ENCODE measurements at places on chromosomes 7 and 10.

- no peak for DNase-seq
Observed at GRCh38 chr10:91144961-91145360, 75.5 kb upstream of the PCGF5 start.

GRCh38 chr7:82593780-82594179 is 150.2 kb upstream of the CACNA2D1 start:
- no peak for DNase-seq

DNA sequence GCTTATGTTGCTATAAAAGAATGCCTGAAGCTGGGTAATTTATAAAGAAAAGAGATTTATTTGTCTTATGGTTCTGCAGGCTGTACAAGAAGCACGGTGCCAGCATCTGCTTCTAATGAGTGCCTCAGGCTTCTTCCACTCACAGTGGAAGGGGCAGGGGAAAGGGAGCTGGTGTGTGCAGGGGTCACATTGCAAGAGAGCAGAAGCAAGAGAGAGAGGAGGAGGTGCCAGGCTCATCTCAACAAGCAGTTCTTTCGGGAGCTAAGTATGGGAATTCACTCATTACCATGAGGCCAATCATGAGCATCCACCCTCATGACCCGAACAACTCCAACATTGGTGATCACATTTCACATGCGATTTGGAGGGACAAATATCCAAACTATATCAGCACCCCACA is 17.2 kb upstream of the SLK start:
- DNase-seq = no peak

GRCh38 chr7:55977831-55978230 is 13.4 kb downstream of the NIPSNAP2 start:
- peak; percentile 90 for DNase-seq

GRCh38 chr10:77472146-77472545 is 165.5 kb downstream of the KCNMA1 start:
- DNase-seq = no peak

Measured in fibroblast of skin of back (primary cell).